Stimulated activated CD4-positive, alpha-beta T cell treated with anti-CD3 and anti-CD28 coated beads, Interleukin-4, amount 100 ng/mL, for 48 hours (primary cell): ENCODE measurements at places on chromosomes 2 and 18.
A peak's percentile ranks its signal among the peaks of the same experiment; 100 is the strongest.

DNA sequence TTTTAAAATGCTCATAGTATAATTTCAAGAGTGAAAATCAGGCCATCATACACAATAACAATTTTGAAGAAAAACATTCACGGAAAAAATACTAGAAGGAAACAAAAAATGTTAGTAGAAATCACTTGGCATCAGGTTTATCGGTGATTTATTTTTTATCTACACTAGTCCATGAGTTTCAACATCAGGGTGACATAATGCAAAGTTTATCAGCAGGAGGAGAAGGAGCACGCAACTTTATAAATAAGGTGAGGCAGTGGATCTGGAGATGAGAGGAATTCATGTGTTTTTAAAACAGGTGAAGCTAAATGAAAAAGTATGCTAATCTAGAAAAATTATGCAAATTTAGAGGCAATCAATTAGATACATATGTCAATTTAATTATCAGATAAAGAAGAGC lies 54.2 kb downstream of the MGAT4A start:
- DNase-seq, result no peak

- DNase-seq, result no peak
Measured at GRCh38 chr2:235575431-235575830, 81.6 kb downstream of the AGAP1 start.

GRCh38 chr2:177597759-177598158 lies 205.2 kb downstream of the AGPS start:
- no peak for DNase-seq

- peak; percentile 45 for DNase-seq
Measured at GRCh38 chr2:28624793-28625701, 126.6 kb upstream of the PPP1CB start.

DNA sequence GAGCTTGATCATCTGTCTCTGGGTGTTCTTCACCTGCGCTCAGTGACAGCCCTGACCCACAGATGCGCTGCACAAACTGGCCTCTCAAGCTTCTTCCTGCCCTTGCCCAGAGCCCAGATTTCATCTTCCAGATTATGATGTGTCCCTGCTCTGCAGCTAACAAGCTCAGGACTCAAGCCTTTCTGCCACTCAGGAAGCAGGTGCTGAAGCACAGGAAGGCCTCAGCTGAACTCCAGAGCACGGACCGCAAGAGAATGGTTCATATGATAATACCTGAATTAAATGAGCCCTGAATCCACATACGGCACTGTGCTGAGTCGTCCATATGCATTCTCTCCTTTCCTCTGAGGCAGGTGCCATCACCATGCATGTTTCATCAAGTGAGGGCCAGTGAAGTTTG lies 3.8 kb downstream of the CD207 start:
- no peak for DNase-seq

GRCh38 chr2:201344663-201345366 lies 12.3 kb downstream of the FLACC1 start:
- no peak for DNase-seq

GRCh38 chr2:118748245-118748885 lies 99.1 kb downstream of the EN1 start:
- no peak for DNase-seq

- no peak for DNase-seq
Measured at GRCh38 chr2:143469323-143469722, 340.1 kb downstream of the ARHGAP15 start.

GRCh38 chr2:2880938-2881337 lies 496.7 kb downstream of the EIPR1 start:
- no peak for DNase-seq

DNA sequence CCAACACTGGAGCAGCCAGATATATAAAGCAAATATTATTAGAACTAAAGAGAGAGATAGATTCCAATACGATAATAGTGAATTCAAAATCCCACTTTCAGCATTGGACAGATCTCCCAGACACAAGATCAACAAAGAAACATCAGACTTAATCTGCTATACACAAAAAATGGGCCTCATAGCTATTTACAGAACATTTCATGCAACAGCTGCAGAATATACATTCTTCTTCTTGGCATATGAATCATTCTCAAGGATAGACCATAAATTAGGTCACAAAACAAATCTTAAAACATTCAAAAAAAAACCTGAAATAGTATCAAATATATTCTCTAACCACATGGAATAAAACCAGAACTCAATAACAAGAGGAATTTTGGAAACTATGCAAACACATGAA lies 23.8 kb upstream of the BAZ2B start:
- DNase-seq, result no peak

DNA sequence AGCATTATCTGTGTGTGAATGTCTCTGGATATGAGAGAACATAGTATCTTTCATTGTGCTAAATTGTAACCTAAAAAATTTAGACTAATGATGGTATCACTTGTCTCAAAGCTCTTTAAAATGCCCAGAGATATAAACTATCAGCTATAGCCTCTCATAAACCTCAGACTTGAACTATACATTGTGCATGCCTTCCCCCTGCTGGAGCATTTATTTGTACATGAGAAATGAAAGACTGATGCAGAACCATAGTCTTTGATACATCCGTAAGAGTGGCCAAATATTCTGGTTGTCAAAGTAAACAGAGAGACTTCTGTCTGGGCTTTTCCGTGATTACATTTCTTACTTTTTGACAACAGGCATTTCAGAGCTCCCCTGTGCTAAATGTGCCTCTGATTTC lies 71.9 kb upstream of the CCDC68 start:
- DNase-seq, result no peak

DNA sequence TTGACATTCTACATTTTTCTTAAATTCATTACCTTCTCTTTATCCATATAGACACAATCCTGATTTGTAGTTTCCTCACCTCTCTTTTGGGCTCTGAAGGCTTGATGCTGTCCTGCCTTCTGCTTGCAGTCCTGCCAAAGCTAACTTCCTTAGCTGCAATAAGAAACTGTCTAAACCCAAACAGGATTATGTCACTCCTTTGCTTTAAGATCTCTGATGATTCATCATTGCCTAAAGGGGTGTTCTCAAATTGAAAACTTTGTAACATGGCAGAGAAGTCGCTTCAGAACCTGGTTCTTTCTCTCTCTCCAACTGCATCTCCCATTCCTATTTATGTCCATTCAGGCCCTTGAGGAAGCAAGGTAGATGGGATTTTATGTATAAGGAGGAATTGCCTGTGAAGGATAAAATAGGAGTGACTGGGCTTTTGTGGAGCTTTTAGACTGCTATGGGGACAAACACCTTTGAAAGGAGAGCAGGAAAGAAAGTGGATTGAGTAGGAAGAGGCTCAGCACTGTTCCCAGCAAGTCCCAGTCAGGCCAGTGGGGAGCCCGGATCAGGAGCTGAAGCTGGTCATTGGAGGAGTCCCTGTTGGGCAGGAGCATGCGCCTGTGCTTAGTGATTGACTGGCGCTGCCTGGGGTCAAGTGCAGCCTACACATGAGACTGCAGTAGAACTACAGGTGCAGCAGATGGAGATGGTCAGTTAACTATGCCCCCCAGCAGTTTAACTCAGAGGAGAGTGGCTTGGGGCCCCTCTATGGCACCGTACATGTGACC lies 390.6 kb downstream of the CTNNA2 start:
- no peak for DNase-seq

GRCh38 chr2:96305979-96306308 lies 598 bp upstream of the SNRNP200 start:
- no peak for DNase-seq

DNA sequence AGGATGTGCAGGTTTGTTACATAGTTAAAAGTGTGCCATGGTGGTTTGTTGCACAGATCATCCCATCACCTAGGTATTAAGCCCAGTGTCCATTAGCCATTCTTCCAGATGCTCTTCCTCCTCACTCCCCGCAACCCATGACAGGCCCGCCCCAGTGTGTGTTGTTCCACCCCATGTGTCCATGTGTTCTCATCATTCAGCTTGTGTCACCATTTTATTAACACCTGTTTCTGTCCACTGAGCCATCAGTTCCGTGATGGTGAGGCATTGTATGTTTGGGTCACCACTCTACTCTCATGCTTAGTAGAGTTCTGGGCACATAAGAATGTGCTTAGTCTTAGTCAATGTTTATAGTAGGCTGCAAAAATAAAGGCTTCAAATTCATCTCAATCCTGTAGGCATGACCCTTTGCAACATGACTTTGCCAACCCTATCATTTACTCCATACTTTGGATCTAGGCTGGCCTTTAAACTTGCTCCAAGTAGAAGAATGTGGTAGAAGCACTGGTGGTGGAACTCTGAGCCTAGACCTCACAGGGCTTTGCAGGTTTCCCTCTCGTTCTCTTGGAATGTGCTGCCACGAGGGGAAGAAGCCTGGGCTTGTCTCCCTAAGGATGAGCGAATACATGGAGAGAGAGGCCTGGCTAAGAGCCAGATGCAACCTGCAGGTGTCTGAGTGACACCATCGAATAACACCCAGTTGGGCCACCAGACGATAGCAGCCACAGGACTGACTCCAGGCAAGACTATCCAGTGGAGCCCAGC lies 161.5 kb downstream of the NAPG start:
- no peak for DNase-seq

GRCh38 chr2:203583084-203583695 lies 48.1 kb upstream of the RAPH1 start:
- DNase-seq, result no peak

- DNase-seq, result no peak
Measured at GRCh38 chr18:3554091-3554601, 104.2 kb downstream of the TGIF1 start.

DNA sequence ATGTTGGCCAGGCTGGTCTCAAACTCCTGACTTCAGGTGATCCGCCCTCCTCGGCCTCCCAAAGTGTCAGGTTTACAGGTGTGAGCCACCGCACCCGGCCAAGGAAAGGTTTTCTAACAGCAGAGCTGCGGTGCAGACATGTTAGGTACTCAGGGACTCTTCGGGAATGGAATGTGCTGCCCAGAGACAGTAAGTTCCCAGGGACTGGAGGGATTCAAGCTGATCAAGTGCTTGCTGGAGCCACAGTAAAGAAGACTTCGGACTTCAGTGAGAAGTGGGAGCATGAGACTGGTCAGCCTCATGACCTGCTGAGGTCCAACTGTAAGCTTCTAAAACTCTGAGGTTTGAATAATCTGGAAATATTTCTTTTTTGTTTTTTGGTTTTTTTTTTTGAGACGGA lies 7.8 kb upstream of the DES start:
- no peak for DNase-seq

GRCh38 chr2:219538504-219538951 lies 5.1 kb downstream of the CHPF start:
- DNase-seq, result no peak

DNA sequence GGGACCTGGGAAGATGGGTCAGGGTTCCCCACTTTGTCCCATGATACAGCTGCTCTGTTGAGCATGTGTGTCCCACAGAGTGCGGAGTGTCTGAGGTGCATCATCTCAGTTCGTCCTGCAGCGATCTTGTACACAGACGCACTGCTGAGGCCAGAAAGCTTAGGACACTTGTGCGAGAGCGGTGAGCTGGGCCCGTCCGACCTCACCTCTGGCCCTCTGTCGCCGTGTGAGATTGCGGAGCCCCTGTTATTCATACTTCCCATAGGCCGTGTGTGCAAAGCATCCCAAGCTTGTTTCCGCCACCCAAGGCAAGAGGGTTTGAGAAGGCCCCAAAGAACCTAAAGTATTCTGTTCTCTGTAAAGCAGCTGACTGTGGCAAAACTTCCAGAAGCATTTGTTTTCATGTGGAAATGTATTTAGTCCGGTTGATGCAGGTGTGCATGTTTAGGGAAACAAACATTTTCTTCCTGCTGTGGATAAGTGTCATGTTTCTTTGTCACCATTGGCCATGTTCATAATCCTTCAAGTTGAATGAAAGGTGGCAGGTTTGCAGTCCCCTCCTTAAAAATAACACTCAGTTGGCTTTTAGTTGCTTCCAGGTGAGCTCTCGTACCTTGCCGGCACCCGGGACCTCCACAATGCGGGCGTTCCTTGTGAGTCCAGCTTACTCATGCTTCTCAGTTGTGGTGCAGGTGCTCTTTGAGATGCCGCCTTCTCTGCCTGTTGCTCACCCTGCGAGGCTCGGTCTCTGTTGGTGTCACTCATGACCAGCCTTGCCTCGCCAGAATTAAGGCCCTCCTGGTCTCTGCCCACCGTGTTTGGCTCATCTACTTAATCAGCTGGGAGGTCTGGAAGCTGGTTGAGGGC lies 5.3 kb downstream of the AGAP1 start:
- DNase-seq, result no peak

GRCh38 chr2:197877038-197877437 lies 72.6 kb downstream of the PLCL1 start:
- no peak for DNase-seq

DNA sequence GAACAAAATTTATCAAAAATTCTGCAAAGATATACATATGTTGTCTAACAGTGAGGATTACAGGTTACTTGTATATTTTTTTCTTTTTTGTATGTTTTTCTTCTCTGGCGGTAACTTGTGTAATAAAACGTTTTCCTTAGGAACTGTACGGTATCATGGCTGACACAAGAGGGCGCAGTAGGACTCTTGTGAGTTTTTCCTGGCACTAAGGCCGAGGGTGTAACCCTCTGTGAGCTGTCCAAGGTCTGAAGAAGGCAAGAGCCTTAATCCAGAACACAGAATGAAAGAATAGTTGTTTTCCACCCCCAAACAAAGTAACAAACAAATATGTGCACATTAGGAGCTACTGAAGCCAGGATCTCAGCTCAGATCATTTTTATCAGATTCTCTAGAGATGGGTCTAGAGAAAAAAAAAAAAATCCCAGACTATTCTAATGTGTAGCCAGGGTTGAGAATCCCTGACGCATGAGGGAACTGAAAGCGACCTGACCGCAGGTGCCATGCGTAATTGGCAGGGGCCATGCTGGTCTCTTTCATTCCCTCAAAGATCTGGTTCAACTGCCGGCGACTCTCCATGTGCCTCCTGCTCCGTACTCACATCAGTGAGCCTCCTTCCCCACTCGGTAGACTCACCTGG lies 27.0 kb downstream of the TMEM200C start:
- no peak for DNase-seq

DNA sequence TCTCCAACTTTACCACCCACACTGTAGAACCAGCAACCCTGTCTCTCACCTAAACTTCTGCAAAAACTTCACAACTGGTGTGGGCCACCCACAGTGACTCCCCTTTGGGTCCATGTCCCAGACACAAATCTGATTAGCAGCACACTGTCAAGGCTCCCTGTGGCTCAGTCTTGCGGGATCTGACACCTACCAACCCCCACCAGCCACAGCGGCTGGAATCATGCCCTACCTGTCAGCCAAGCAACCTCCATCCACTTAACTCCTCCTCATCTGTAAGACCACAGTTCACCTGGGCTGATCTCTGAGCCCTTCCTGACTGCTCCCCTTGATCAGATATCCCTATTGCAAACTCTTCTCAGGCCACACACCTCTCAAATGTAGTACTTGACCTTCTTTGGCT lies 14.6 kb downstream of the TCF4 start:
- no peak for DNase-seq

- no peak for DNase-seq
Measured at GRCh38 chr18:67200665-67201064, 315.9 kb downstream of the DSEL start.

GRCh38 chr2:102253753-102254150 lies 57.6 kb upstream of the IL1RL1 start:
- no peak for DNase-seq

DNA sequence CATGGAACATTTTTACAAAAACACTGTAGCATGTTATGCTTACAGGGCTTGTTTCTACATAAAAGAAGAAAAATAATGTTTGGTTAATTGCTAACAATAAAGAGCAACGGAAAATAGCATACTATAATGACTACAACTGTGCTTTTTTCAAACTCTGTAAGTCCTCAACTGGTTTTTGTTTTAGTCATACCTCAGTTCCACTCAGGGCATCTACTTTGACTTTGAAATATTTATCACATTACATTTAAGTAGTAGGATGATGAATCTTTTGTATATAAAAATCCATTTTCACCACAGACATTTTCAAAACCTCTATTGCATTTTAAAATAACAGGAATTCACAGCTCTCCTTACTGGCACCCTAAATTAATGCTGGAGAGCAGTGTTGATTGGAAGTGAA lies 8.3 kb downstream of the SATB2 start:
- DNase-seq, result no peak
